Nephron progenitor cell (in vitro differentiated cells): ENCODE measurements at places on chromosomes 1 and 21.
A peak's percentile ranks its signal among the peaks of the same experiment; 100 is the strongest.

DNA sequence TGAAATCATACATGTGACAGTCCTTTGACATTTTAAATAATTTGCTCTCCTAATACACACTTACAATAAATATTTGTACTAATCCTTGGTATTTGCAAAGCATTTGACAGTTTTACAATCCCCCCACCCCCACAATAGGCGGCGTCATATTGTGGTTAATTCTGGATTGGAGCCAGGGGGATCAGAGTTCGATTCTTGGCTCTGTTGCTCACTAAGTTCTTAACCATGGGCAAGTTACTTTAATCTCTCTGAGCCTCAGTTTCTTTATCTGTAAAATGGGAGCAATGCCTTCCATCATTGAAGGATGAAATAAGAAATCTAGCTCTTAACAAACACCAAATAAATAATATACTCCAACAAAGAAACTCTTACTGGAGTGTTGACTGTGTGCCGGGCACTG, 23.8 kb downstream of the CACNA1S start:
- H3K4me3 ChIP-seq = no peak overlapping the region
- no peak for DNase-seq
- no peak overlapping the region for H3K27ac ChIP-seq
- no peaks in the 10 kb centered on the region for H3K36me3 ChIP-seq
- H3K27me3 ChIP-seq = peaks cover 17% of the 10 kb centered on the region

GRCh38 chr1:68433395-68433794, 16.4 kb downstream of the RPE65 start:
- H3K4me3 ChIP-seq = no peak overlapping the region
- H3K27ac ChIP-seq = no peak overlapping the region
- DNase-seq = no peak
- H3K36me3 ChIP-seq = no peaks in the 10 kb centered on the region
- no peaks in the 10 kb centered on the region for H3K27me3 ChIP-seq
- peaks cover 9% of the 10 kb centered on the region for H3K4me1 ChIP-seq

GRCh38 chr1:67201891-67202290, 35.6 kb downstream of the IL23R start:
- DNase-seq = no peak
- no peak overlapping the region for H3K4me3 ChIP-seq
- H3K36me3 ChIP-seq = no peaks in the 10 kb centered on the region
- H3K4me1 ChIP-seq = no peaks in the 10 kb centered on the region
- H3K27me3 ChIP-seq = peaks cover 3% of the 10 kb centered on the region
- no peak overlapping the region for H3K27ac ChIP-seq

GRCh38 chr1:14599183-14599791, 802 bp downstream of the KAZN start:
- no peaks in the 10 kb centered on the region for H3K36me3 ChIP-seq
- H3K4me1 ChIP-seq = peaks cover 71% of the 10 kb centered on the region
- peak; percentile 63 for DNase-seq

DNA sequence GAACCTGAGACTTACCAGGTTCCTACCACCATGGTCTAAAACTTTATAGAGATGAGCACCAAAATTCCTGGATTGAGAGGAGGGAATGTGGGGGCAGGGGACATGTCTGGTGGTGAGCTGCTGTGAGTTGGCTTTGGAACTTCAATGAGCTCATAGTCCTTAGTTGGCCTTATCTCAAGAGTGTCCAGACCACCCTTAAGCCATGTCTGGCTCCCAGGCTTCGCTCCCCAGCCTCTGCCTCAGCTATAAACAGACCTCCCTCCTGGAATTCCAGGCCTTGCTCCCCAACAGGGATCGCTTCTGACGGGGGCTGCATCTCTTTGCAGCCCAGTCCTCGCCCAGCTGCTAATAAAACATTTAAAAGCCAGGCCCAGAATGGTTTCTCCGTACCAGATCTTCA, 19.5 kb downstream of the ATF3 start:
- no peaks in the 10 kb centered on the region for H3K36me3 ChIP-seq
- no peak for DNase-seq
- no peaks in the 10 kb centered on the region for H3K4me1 ChIP-seq
- no peak overlapping the region for H3K27ac ChIP-seq

- no peak overlapping the region for H3K4me3 ChIP-seq
- DNase-seq = no peak
These were observed 193.6 kb downstream of the VAV3 start for GRCh38 chr1:107771377-107771776.

- H3K27me3 ChIP-seq = no peaks in the 10 kb centered on the region
- no peaks in the 10 kb centered on the region for H3K4me1 ChIP-seq
- no peak overlapping the region for H3K4me3 ChIP-seq
- peaks cover 5% of the 10 kb centered on the region for H3K36me3 ChIP-seq
- no peak overlapping the region for H3K27ac ChIP-seq
- DNase-seq = no peak
These were observed 11.3 kb downstream of the LY9 start for GRCh38 chr1:160807247-160807646.

GRCh38 chr1:202264300-202264699, 70.7 kb downstream of the LGR6 start:
- no peak for DNase-seq
- H3K4me1 ChIP-seq = no peaks in the 10 kb centered on the region
- no peaks in the 10 kb centered on the region for H3K36me3 ChIP-seq
- H3K27me3 ChIP-seq = peaks cover 21% of the 10 kb centered on the region
- no peak overlapping the region for H3K27ac ChIP-seq
- no peak overlapping the region for H3K4me3 ChIP-seq

GRCh38 chr1:48882020-48882419, 105.3 kb upstream of the BEND5 start:
- no peaks in the 10 kb centered on the region for H3K36me3 ChIP-seq
- no peaks in the 10 kb centered on the region for H3K4me1 ChIP-seq
- H3K27me3 ChIP-seq = peaks cover 9% of the 10 kb centered on the region
- no peak overlapping the region for H3K27ac ChIP-seq
- no peak overlapping the region for H3K4me3 ChIP-seq

GRCh38 chr1:205927247-205927646, 16.0 kb downstream of the SLC26A9 start:
- H3K27ac ChIP-seq = no peak overlapping the region
- DNase-seq = no peak
- H3K4me1 ChIP-seq = peaks cover 64% of the 10 kb centered on the region

GRCh38 chr21:46255758-46256337, 27.3 kb upstream of the LSS start:
- no peak overlapping the region for H3K4me3 ChIP-seq
- H3K36me3 ChIP-seq = peaks cover 80% of the 10 kb centered on the region
- no peak overlapping the region for H3K27ac ChIP-seq

DNA sequence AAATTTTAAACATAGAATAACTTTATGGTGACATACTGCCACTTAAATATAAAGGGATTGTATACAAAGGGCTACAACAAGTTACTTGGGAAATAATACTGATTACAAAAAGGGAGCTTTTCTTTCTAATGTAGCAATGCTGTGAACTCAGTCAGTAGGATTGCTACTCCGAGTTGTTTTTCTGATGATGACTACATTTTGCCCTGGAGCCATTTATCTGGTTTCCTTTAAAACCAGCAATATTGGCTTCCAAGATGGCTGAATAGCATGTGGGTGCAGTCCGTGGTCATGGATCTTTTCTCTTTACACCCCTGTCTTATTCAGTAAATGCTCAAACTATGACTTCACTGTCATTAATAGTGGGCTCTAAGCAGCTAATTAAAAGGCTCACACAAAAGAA, 92.6 kb upstream of the NEK7 start:
- no peaks in the 10 kb centered on the region for H3K36me3 ChIP-seq
- no peaks in the 10 kb centered on the region for H3K4me1 ChIP-seq
- H3K4me3 ChIP-seq = no peak overlapping the region
- DNase-seq = no peak
- no peaks in the 10 kb centered on the region for H3K27me3 ChIP-seq
- no peak overlapping the region for H3K27ac ChIP-seq

- no peak overlapping the region for H3K4me3 ChIP-seq
- no peak for DNase-seq
- no peaks in the 10 kb centered on the region for H3K36me3 ChIP-seq
These were observed 473 bp upstream of the BRDT start for GRCh38 chr1:91948501-91949355.

DNA sequence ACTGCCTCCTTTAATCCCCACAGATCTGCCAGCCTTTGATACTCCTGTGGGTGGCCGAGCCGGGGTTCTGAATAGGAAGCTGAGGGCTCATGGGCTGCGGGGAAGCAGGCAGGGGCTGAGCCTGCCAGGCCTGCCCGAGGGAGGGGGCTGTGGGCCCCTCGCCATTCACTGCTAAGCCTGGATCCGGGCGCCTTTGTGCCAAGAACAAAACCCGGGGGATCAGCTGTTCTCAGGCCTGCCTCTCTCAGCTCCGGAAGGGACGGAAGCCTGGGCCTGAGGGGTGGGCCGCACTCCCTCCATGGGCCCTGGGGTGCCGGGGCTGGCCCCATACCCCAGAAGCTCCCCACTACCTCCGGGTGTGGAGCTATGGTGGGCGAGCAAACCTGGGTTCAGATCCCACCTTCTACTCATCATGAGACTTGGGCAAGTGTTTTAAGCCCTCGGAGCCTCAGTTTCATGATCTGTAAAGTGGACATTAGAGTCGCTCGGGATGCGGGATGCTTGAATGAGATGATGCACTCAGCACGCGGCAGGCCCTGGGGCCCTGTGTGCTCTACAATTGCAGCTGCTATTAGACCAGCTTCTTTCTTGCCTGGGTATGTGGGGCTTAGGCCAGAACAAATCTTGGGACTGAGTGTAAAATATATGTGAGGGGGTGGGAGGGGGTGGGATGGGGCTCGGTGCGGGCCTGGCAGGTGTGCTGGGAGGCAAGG, 19.2 kb upstream of the EPHA2 start:
- no peak overlapping the region for H3K4me3 ChIP-seq
- H3K4me1 ChIP-seq = peaks cover 48% of the 10 kb centered on the region
- no peaks in the 10 kb centered on the region for H3K27me3 ChIP-seq
- no peak for DNase-seq
- no peaks in the 10 kb centered on the region for H3K36me3 ChIP-seq

DNA sequence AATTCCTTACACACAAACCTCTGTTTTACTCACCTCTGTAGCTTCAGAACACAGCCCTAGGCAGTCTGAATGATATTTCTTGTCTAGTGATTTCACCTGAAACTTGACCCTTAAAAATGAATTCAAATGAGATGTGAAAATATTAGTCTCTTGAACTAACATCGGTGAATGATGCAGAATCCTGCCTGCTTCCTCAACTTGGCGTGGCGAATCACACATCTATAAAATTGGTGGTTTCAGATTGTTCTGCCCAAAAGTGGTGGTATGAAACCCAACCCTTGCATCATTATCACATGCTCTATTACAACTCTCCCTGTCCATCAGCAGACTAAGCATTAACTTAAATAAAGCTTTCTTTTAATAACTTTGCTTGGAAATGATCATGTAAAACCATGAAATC, 26.9 kb upstream of the C1orf21 start:
- H3K4me1 ChIP-seq = peaks cover 9% of the 10 kb centered on the region
- DNase-seq = no peak
- no peak overlapping the region for H3K4me3 ChIP-seq
- no peak overlapping the region for H3K27ac ChIP-seq
